C1 segment of cervical spinal cord (tissue), 14 donors: ENCODE measurements at places on chromosomes 6 and 20.

GRCh38 chr20:23227274-23227673 is 123.3 kb upstream of the NXT1 start:
- DNase-seq = no peak

- DNase-seq = no peak
These were observed 254.9 kb downstream of the CDKAL1 start for GRCh38 chr6:20789162-20789561.

- DNase-seq = no peak
These were observed 4.3 kb downstream of the RAB32 start for GRCh38 chr6:146547889-146548288.

DNA sequence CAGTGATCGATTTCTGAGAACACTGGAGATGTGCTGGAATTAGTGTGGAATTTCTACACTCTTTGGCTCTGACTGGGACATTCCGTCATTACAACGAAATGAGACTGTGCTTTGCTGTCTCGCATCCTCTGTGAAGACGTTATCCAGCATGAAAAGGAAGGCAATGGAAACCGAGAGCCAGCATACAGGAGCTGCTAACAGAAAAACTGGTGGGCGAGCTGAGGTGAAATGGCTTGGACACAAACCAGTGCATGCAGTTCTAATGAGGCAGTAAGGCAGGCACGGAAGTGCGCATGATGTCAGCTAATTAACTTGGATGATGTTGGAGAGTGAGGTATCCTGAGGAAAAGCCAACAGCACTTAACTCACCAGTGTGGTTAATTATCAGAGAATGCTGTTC is 202.8 kb upstream of the AGPAT4 start:
- peak; percentile 12 for DNase-seq

GRCh38 chr6:165545806-165546205 is 117.2 kb downstream of the PDE10A start:
- DNase-seq = no peak

DNA sequence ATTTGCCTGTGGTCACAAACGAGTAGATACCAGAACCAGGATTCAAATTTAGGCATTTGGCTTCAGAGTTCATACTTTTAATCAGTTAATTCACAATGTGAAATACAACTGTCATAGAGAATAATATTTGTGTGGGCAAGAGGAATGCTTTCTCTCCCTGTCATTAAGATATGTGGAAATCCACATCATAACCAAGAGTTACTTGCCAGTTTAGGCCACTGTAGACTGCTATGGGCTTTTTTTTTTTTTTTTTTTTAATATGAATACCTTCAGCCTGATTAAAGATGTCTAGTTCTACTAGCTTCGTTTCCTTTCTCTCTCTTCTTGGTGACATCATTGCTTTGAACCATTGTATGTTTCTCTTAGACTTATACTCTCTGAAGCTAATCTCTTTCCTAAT is 244.9 kb downstream of the ZFAND3 start:
- DNase-seq = no peak

- DNase-seq = no peak
These were observed 32.0 kb upstream of the CST7 start for GRCh38 chr20:24917056-24917455.
